Osteoblast (primary cell): ENCODE measurements at places on chromosomes 7 and 10. TPM values are rescaled to one million over a fixed set of nuclear protein-coding genes. Genes with fewer than 3 reads are reported as not detected.

- DNase-seq: no peak
Observed at GRCh38 chr7:101432316-101432715, 69.6 kb downstream of the COL26A1 start.

DNA sequence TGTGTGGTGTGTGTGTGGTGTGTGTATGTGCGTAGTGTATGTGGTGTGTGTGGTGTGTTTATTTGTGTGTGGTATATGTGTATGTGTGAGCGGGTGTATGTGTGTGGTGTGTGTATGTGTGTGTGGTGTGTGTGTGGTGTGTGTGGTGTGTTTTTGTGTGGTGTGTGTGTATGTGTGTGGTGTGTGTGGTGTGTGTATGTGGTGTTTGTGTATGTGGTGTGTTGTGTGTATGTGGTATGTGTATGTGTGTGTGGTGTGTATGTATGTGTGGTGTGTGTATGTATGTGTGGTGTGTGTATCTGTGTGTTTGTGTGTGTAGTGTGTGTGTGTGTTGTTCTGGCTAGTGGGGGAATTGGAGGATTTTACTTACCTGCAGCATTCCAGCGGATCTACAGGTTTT, 427.4 kb downstream of the PAXIP1 start:
- no peak for DNase-seq

- DNase-seq: no peak
Observed at GRCh38 chr7:40802497-40802896, 667.7 kb downstream of the SUGCT start.

- DNase-seq: peak; percentile 89
Observed at GRCh38 chr7:65554-65953, 126.8 kb upstream of the FAM20C start.

Gene GPR26
- total RNA-seq: not detected in 2 replicates

Gene SPDYE6
- not detected in 2 replicates for total RNA-seq

Gene FEZF1
- not detected in 2 replicates for total RNA-seq

Gene NODAL
- total RNA-seq: not detected in 2 replicates
